ENCODE measurements at places on chromosomes 1 and 21. TPM values are rescaled to one million over a fixed set of nuclear protein-coding genes. Genes with fewer than 3 reads are reported as not detected.

DNA sequence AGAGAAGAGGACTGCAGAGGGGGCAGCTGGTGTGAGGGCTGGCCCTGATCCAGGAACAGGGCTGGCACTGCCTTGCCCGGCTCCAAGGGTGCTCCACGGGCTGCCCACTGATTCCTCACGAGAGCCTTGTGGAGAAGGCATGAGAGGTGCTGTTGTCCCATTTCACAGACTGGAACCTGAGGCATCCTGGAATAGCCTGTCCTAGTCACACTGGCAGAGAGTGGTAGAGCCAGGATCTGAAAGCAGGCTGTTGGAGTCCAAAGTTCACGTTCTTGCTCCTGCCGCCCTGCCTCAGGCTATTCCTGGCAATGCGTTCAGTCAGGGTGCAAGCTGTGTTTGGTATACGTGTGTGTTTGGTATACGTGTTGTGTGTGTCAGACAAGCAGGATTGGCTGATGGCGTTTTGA lies 1.8 kb downstream of the RER1 start:
- no peak for DNase-seq

GRCh38 chr1:229328598-229329362 lies 14.1 kb downstream of the CCSAP start:
- DNase-seq: no peak

DNA sequence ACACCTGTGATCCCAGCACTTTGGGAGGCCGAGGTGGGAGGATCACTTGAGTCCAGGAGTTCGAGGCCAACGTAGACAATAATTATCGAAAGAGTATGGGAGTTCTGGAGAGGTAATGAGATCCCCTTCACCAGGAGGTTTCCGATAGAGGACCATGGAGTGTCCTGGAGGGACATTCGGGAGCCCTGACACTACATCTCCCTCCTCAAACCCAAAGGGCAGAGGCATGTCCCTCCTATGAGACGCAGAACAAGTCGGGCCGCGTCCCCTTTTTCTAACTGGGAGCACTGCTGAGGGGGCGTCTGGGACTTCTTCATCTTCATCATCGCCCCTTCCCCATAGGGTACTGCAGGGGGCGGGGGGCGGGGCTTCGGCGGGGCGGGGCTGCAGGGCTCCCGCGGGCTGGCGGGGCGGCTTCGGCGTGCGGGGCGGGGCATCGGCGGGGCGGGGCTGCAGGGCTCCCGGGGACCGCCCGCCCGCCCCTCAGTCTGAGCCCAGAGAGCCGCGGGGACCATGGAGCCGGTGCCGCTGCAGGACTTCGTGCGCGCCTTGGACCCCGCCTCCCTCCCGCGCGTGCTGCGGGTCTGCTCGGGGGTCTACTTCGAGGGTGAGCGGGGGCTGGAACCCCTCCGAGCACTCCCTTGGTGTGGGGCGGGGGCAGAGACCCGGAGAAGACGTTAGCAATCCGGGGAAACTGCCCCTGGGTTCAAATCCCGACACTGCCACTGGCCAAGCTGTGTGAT lies at the start of gene THEMIS2:
Gene THEMIS2, plus strand, starts transcription at position 486 of the 743 bp plus-strand sequence. Its CDS starts 28 bp downstream, at position 514.
- no peak for DNase-seq

The SPRR2E gene
- not detected for polyA plus RNA-seq

The WNT9A gene
- 1.6 TPM for polyA plus RNA-seq

The DPH2 gene
- 27.2 TPM for polyA plus RNA-seq

DNA sequence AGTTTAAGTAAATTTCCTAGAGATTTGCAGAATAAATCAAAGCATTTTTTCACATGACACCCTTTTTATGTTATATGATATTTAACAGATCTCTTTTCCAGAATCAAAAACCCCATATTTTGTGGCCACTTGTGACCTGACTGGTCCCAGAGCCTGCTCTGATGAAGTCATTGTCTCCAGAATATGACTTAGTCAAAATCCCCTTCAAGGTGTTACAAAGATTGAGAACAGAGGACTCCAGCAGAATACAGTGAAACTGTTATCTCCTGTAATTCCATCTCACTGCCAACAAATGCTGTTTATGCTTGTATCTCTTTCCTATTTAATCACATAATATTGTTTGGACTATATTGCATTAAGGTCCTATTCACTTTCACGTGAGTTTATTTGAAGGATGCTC lies 25.6 kb downstream of the RGS1 start:
- DNase-seq: no peak

The CD53 gene
- polyA plus RNA-seq: 6.8 TPM

DNA sequence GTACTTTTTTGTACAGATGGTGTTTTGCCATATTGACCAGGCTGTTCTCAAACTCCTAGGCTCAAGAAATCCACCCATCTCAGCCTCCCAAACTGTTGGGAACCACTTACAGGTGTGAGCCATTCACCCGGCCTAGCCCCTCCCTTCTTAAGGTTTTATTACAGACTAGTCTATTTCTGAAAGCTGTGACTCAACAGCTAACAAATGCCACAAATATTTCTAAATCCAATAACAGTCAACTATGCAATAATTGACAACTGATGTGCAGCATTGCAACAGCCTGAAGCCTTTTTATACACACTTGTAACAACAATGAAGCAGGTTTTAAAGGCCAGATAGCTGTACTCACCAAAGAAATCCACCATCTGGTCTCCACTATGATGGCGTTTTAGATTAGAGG lies 51.4 kb downstream of the GRIK1 start:
- no peak for DNase-seq

GRCh38 chr1:205291596-205291995 lies 29.9 kb downstream of the NUAK2 start:
- DNase-seq: no peak

DNA sequence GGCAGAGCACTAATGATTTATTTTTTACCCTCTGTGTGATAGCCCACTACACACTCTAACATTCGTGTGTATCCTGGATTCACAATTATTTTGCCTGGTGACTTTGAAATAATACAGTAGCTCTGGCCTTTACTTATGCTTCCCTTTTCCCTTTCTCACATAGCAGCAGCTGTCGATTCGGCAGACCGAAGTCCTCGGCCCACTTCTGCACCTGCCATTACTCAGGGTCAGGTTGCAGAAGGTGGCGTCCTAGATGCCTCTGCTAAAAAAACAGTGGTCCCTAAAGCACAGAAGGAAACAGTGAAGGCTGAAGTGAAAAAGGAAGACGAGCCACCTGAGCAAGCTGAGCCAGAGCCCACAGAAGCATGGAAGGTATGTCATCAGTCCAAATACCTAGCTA lies 70.8 kb downstream of the TMEM200B start:
- no peak for DNase-seq

- peak; percentile 82 for DNase-seq
Measured at GRCh38 chr1:210262167-210262896, 29.7 kb downstream of the SERTAD4 start.

The PCNX2 gene
- 11.4 TPM for polyA plus RNA-seq

- DNase-seq: no peak
Measured at GRCh38 chr1:206472886-206473285, 2.6 kb downstream of the IKBKE start.

- DNase-seq: no peak
Measured at GRCh38 chr1:109025694-109026093, 16.2 kb downstream of the WDR47 start.

DNA sequence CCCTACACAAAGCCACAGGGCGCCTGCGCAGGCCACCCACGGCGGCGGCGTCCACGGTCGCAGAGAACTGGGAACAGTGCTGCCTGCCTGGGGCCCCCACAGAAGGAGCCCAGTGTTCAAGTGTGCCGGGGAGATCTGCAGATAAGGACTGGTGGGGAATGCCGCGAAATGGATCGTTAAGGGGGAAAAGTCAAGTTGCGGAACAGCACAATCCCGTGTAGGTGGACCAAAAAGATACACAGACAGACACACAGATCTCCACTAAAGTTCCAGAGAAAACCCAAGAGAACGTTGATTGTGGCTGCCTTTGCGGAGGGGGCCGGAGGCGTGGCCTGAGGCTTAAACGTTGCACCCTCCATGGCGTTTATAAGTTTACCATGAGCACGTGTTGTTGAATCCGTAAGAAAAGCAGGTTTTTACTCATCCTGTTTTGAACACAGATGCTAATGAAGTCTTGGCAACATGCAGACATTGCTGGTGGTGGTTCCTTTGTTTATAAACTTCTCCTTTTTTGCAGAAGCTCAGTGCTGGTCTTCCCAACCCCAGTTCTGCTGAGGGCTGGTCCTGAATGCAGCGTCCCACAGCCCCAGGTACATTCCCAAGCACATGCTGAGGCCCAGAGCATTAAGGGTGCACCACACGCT lies 4.1 kb downstream of the SPATC1L start:
- no peak for DNase-seq
